Glomerular endothelial cell (primary cell): ENCODE measurements at places on chromosomes 11 and 22.

GRCh38 chr11:459511-460220, 9.6 kb downstream of the PTDSS2 start:
- DNase-seq = no peak

DNA sequence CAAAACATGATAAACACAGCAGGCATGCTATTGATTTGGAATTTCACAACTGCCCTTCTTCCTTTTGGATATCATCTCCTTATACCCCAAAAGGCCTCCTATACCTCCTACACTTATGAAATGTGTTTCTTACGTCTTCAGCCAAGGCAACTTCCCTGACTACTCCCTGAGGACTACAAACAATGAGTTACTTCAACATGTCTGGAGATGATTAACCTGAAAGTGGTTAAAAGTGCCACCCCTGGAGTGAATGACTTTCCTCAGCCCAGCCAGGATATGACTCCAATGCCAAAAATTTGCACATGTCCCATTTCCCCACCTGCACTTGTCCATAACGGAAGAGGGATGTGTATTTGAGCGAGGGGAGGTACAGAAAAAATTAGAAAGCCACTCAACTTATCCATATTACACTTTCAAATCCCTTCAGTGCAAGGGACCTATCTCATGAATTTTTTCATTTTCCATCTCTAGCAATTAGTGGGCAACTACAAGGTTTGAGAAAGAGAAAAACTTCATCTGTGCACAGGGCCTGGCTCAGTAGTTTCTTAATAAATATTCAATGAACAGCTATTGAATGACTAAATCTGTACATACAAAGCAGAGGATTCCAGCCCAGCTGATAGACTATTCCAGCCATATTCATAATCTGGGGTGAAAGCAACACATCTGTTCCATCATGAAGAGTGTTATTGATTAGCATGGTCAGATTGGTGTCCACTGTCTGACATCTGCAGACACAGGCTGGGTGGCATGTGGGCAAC, 36.8 kb downstream of the KIRREL3 start:
- DNase-seq = no peak

- DNase-seq = no peak
Measured at GRCh38 chr11:134984421-134984820, 572.4 kb upstream of the B3GAT1 start.

DNA sequence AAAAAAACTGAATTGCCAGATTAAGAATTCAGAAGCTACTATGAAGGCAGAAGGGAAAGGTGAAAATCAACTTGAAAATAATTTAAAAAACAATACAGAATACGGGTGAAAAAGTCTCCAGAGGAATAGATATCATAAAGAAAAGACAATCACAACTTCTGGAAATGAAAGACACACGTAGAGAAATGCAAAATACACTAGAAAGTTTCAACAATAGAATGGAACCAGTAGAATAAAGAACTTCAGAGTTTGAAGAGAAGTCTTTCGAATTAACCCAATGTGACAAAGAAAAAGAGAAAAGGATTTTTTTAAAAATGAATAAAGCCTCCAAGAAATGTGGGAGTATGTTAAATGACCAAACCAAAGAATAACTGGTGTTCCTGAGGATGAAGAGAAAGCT, 263.8 kb upstream of the FAT3 start:
- no peak for DNase-seq

DNA sequence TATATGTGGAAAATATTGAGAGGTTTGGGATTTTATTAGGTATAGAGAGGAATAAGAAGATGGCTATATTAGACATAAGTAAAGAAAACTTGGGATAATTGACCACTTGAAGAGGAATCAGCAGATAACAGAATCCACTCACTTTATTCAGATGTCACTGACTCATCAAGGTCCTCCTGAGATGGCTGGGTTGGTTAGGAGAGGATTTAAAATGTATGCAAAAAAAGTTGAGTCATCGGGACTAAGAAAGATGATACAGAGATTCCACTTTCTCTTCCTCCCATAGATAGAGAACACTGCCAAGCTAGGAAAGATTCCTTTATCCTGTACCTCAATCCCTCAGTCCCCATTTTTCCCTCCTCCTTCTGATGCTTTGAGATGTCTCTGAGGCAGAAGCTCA, at the start of gene OR6A2:
TSS of gene OR6A2 (minus strand) at position 288 of the 400 bp plus-strand sequence. CDS start 3,981 bp downstream, outside the sequence.
- DNase-seq = no peak

- no peak for DNase-seq
Measured at GRCh38 chr11:122523846-122524805, 131.4 kb upstream of the UBASH3B start.

DNA sequence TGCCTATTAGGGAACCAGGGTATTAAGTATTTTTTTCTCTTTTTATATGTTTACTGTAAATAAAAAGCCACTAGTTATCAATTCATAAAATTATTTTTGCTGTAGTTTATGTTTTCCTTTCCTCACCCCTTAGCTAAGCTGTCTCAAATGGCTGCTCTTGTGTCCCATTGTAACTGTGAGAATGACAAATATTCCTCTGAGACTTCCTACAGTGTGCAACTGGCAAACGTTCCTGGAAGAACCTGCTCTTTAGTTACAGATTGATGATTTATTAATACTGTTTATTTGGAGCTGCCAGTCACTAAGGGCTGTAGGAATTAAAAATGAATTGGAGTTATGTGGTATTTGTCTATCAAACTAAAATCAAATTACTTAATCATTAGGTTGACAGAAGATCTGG, 675.4 kb upstream of the ARHGAP42 start:
- no peak for DNase-seq

DNA sequence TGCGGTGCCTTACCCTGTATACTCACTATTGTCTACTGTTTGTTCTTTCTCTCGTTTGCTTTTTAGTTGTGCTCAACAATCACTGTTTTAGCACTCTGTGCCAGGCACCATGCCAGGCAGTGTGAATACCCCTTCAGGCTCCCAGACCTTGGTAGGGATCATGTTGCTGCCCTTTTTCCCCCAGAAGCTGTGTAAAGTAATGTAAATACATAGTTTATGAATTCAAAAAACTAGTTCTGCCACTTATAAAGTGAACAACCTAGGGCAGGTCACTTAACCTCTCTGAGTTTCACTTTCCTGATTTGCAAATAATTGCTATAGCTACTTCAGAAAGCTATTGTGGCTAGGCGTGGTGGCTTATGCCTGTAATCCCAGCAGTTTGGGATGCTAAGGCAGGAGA, 81.0 kb upstream of the CTSC start:
- no peak for DNase-seq

DNA sequence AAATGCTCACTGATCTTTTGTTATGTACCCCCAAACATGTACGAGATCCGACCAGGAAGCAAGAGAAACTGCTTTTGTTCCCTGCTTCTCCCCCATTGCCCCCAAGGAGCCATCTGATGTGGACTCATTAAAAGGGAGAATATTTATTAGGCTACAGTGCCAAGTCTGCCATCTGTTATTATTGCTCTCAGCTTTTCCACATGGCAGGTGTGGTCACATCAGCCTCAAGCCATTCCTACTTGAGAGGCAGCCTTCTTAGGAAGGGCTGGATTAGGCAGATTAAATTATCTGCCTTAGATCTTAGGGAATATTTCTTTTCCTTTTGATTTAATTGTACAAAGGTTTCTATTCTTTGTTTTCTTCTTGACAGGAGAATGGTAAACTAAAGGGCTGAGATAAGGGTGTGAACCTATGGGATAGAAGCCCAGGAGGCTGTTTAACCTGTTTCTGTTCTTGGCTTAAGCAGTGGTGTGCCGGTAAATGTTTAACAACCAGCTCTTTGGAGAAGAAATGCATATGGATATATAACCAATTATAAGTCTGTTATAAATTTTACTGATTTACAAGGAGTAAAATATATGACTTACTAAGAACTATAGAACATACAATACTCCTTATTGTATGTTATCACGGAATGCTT, 88.8 kb downstream of the PDHX start:
- no peak for DNase-seq

DNA sequence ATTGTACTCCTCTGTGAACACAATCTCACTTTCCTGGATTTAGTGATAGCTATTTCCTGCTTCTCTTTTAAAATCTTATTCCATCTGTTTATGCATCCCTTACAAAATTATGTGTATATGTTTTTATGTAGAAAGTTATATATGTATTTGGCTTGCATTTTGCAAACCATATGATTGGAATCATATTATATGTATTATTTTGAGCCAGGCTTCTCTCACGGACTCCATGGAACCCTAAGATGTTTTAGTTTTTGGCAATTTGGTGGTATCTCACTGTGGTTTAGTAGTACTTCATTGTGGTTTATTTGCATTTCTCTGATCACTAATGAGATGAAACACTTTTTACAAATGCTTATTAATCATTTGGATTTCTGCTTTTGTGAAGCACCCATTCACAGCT, 507.3 kb upstream of the KIRREL3 start:
- no peak for DNase-seq

DNA sequence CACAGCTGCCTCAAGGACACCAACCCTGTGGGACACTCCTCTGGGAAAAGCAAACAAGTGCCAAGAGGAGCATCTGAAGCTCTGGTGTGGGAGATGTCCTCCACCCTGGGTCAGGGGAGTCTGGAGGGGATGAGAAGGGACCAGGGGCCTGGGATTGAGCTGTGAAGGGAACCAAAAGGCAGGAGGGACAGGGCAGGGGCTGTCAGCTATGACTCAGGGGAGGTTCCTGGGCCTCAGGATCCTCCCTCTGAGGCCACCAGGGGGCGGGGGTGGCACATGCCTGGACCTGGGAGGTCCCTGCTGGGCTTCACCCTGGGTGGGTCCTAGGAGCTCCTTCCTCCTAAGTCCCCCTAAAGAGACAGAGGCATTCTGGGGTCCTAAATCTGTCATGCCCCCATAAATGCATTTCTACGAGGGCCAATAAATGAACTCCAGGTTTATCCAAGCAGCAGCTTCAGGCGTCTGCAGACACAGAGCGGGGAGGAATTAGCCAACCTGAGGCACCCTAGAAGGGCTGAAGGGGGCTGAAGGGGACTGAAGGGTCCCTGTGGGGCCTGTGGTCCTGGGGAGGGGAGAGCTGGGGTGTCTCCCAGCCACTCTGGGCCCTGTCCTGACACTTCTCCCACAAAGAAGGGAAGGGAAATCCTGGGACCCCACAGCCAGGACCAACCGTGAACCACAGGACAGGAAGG, 31.9 kb upstream of the IGLL5 start:
- DNase-seq = no peak

- DNase-seq = no peak
Measured at GRCh38 chr22:49628391-49629260, 199.0 kb downstream of the BRD1 start.

DNA sequence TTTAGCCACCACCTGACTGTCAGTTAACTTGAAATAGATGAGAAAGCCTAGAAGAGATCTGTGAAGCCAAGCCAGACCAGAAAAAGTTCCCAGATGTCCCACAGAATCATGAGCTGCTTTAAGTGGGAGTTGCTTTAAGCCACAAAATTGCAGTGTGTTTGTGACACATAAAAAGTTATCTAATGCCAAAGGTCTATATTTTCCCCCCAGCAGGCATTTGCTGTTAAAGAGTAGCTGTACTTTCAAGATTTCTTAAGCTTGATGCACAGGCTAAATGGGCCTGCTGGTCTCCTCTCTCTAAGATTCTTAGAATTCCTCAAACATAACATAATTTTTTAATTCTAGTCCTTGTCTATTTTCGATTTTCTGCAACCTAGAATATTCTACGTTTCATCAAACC, 825.7 kb downstream of the FAM181B start:
- DNase-seq = no peak

- no peak for DNase-seq
Measured at GRCh38 chr11:69413993-69414392, 67.5 kb upstream of the LINC01488 start.

DNA sequence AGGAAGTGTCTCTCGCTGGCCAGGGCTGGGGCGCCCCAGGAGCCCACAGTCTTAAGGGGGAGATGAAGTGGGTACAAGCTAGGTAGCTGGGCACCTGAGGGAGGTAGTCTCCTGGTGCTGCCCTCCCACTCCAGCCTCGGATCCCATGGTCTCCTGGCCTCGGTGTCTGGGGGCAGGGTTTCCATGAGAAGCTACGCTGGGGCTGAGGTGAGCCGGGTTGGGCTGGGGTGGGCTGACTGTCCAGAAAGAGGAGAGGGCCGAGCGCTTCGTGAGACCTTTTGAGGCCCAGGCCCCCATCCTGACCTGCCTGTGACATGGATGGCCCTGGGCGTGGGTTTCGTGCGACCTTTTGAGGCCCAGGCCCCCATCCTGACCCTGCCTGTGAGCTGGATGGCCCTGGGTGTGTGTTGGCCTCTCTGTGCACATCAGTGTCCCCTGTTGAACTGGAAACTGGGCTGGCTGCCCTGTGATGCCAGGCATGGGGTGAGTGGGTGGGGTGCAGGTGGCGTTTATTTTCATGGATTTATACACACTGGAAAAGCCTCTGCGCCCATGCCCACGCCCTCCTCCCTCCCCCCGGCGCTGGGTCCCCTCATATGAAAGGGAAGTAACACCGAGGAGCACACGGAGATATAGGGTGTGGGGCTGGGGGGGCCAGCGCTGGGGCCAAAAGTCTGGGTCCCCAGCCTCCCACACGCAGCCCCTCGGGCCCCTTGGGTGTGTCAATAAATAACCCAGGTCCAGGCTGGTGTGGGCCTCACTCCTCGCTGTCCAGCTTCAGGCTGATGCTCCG, 8.6 kb downstream of the AIP start:
- no peak for DNase-seq

GRCh38 chr11:123211981-123212380, 16.9 kb upstream of the CLMP start:
- DNase-seq = no peak
